ENCODE measurements at places on chromosomes 2 and 18.
A peak's percentile ranks its signal among the peaks of the same experiment; 100 is the strongest.

GRCh38 chr2:39947294-39948015 is 168.4 kb upstream of the THUMPD2 start:
- DNase-seq = no peak

GRCh38 chr2:106232638-106233349 is 38.7 kb upstream of the UXS1 start:
- DNase-seq = no peak

DNA sequence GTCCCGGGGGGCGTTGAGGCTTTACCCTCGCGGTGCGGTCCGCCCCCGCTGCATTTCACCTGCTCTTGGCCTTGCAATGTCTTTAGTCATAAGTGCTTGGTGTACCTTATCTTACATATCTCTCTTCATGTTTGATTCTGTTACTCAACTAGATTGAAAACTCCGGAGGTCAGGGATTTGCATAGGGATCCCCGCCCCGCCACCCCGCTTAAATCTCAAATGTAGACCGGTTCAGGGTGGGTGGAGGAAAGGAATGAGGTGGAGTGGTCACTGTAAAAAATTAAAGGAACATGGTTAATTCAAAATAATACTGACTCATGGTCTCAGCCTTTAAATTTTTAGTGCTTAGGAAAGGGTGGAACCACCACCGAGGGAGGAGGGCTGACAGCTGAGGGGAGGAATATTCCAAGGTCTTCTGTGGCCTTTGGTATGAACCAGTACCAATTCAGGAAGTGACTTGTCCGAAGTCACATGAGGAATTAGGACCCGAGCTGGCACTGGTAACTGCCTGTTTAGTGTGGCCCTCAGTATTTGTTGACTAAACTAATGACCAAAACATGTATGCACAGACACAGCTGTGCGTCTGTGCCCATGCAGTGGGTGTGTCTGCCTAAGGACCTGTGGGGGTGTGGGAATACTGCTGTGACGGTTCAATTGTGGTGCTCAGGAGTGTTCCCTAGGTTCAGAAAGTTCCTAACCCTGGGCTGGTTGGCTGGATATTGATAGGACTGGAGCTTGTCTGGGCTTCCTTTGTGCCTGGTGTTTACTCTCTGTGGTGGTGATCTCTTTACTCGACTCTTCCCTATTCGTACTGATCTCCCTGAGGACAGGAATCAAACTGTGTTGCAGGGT is 1.0 kb downstream of the PLEKHB2 start:
- no peak for DNase-seq

DNA sequence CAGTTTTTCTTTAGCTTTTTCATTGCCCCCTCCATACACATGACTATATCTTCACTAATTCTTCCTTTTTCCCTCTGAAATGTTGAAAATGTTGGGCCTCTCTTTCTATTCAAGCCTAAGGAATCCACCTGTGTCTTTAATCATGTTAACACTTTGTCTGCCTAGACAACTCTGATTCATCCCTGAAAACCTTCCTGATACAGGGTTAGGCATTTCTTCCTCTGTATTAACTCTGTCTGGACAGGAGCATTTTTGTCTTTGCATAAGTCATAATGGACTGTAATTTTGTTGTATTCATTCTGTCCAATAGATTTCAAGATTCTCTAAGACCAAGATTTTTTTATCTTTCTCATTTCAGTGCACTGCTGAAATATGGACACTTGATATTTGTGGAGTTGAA is 297.3 kb downstream of the IKZF2 start:
- peak; percentile 8 for DNase-seq

DNA sequence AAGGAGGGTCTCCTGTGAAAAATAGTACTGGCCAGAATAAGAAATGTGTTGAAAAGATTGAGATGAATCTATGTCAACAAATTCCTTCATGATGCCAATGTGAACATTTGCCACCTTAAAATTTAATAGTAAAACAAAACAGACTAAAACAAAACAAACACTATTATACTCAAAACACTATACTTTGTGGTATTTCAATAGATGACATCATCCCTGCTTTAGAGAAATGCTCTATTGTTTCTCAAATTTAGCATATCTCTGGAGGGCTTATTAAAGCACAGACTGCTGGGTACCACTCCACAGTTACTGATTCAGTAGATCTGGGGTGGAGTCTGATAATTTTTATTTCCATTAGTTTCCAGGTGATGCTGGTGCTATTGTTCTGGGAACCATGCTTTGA is 579.4 kb upstream of the FAM98A start:
- DNase-seq = no peak

- no peak for DNase-seq
Measured at GRCh38 chr2:127434515-127434914, 16.3 kb downstream of the PROC start.

GRCh38 chr2:41966431-41966893 is 81.4 kb upstream of the PKDCC start:
- DNase-seq = peak; percentile 17

- no peak for DNase-seq
Measured at GRCh38 chr2:74843899-74844298, 10.0 kb downstream of the HK2 start.

GRCh38 chr2:160114020-160114419 is 51.6 kb upstream of the PLA2R1 start:
- DNase-seq = no peak

- DNase-seq = no peak
Measured at GRCh38 chr18:79641722-79642497, 37.7 kb upstream of the CTDP1 start.

GRCh38 chr2:28399289-28399688 is 6.6 kb downstream of the FOSL2 start:
- DNase-seq = no peak

DNA sequence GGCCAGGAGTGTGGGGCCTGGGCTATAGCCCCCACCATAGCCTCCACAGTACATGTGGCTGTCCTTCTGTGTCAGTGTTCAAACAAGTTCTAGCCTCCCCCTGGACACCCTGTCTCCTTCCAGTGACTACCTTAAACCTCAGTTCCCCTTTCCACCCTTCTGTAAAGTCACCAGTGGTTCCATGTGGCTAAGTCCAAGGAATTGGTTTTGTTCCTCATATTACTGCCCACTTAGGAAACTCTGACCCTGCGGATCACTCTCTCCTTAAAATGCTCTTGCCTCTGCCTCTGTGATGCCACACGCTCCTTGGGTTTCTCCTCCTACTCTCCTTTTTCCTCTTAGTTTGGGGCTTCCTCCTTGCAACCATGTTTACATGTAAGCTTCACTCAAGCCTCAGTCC is 27.8 kb upstream of the REL start:
- no peak for DNase-seq

GRCh38 chr2:226179010-226179409 is 620.6 kb downstream of the IRS1 start:
- DNase-seq = no peak

GRCh38 chr2:66888791-66889631 is 454.1 kb downstream of the MEIS1 start:
- peak; percentile 92 for DNase-seq

- DNase-seq = peak; percentile 87
Measured at GRCh38 chr2:64767670-64768468, 114.2 kb upstream of the SERTAD2 start.

GRCh38 chr2:111900859-111901258 is 2.5 kb downstream of the MERTK start:
- DNase-seq = peak; percentile 37

DNA sequence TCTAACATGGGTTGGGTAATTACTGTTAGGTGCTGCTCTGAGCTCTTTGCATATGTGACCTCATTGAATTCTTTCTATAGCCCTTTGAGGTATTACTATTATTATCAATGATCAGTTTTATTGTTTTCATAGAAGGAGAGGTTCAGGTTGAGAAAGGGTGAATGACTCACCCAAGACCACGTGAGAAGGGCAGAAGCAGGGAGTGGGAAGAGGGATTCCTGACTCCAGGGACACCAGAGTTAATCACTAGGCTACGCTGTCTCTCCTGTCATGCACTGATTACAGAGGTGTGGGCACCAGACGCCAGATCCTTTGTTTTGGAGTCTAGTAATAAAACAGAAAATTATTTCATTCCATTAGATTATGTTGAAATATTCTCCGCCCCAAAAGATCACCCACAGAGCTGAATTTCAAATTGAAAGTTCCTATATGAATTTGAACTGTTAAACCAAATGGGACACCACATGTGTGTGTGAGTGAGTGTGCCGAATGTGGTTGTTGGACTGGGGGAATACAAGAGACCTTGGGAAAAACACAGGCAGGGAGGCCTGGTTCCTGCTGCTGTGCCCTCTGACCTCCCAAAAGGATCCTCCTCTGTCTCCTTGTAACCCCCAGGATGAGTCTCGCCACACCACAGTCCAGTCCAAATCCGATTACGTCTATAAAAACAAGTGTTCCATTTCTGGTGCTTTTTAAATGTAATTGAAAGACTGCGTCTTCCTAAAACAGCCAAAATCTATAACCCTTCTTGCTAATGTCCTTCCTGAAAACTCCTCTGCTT is 215.4 kb downstream of the ZNF521 start:
- DNase-seq = no peak

- DNase-seq = no peak
Measured at GRCh38 chr2:54394392-54394791, 61.7 kb upstream of the SPTBN1 start.

GRCh38 chr2:165024199-165024598 is 68.9 kb upstream of the SLC38A11 start:
- DNase-seq = no peak

DNA sequence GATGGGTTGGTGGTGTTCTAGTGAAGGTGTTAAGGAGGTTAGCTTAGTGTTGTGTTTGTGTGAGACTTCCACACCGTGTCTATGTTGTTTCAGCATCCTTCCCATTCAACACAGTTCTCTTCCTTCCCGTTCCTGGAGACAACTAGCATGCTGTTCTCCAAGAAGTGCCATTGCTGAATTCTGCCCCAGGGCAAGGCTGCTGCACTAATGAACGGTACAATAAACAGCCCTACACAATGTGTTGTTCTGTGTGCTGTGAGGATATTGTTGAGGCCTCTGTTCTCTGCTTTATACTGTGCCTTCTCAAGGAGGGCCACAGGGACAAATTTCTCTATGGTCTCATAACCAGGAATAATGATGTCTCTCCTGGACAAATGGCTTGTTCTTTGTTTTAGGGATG is 39.8 kb upstream of the ZEB2 start:
- no peak for DNase-seq

- no peak for DNase-seq
Measured at GRCh38 chr2:199966405-199966804, 11.0 kb downstream of the MAIP1 start.

GRCh38 chr2:119689218-119689617 is 10.2 kb downstream of the TMEM177 start:
- DNase-seq = no peak

GRCh38 chr2:168530982-168531622 is 75.0 kb downstream of the CERS6 start:
- no peak for DNase-seq

GRCh38 chr2:121925466-121925865 is 170.0 kb downstream of the TSN start:
- no peak for DNase-seq
